ENCODE measurements at places on chromosomes 5 and 9. TPM values are rescaled to one million over a fixed set of nuclear protein-coding genes. Genes with fewer than 3 reads are reported as not detected.

DNA sequence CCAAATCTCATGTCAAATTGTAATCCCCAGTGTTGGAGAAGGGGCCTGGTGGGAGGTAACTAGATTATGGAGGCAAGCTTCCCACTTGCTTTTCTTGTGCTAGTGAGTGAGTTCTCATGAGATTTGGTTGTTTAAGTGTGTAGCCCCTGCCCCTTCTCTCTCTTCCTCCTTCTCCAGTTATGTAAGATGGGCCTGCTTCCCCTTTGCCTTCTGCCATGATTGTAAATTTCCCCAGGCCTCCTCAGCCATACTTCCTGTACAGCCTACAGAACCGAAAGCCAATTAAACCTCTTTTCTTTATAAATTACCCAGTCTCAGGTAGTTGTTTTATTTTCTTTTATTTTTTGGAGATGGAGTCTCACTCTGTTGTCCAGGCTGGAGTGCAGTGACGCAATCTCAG, 18.2 kb upstream of the TXNDC8 start:
- H3K36me3 ChIP-seq: no peaks in the 10 kb centered on the region
- H3K4me3 ChIP-seq: no peak overlapping the region
- no peak for DNase-seq
- H3K27ac ChIP-seq: no peak overlapping the region
- H3K27me3 ChIP-seq: no peaks in the 10 kb centered on the region
- no peaks in the 10 kb centered on the region for H3K4me1 ChIP-seq

- no peaks in the 10 kb centered on the region for H3K36me3 ChIP-seq
- no peaks in the 10 kb centered on the region for H3K4me1 ChIP-seq
- DNase-seq: no peak
Observed at GRCh38 chr5:71880536-71880935, 161.5 kb downstream of the CARTPT start.

- H3K4me3 ChIP-seq: no peak overlapping the region
- no peaks in the 10 kb centered on the region for H3K4me1 ChIP-seq
- H3K27ac ChIP-seq: no peak overlapping the region
- DNase-seq: no peak
- no peaks in the 10 kb centered on the region for H3K36me3 ChIP-seq
Observed at GRCh38 chr9:73213300-73213699, 61.6 kb downstream of the ANXA1 start.

DNA sequence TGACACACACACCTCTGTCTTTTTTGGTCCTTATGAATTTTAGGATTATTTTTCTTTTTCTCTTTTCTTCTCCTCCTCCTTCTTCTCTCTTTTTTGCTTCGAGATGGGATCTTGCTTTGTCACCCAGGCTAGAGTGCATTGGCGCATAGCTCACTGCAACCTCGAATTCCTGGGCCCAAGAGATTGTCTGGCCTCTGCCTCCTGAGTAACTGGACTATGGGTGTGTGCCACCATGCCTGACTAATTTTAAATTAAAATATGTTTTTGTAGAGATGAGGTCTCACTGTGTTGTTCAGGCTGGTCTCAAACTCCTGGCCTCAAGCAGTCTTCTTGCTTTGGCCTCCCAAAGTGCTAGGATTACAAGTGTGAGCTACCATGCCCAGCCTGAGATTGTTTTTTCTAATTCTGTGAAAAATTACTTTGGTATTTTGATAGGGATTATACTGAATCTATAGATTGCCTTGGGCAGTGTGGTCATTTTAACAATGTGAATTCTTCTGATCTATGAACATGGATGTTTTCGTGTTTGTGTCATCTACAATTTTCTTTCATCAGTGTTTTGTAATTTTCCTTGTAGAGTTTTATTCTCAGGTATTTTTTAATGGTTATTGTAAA, 7.7 kb downstream of the AHRR start:
- no peaks in the 10 kb centered on the region for H3K4me1 ChIP-seq
- no peaks in the 10 kb centered on the region for H3K36me3 ChIP-seq
- H3K4me3 ChIP-seq: no peak overlapping the region
- no peaks in the 10 kb centered on the region for H3K27me3 ChIP-seq

DNA sequence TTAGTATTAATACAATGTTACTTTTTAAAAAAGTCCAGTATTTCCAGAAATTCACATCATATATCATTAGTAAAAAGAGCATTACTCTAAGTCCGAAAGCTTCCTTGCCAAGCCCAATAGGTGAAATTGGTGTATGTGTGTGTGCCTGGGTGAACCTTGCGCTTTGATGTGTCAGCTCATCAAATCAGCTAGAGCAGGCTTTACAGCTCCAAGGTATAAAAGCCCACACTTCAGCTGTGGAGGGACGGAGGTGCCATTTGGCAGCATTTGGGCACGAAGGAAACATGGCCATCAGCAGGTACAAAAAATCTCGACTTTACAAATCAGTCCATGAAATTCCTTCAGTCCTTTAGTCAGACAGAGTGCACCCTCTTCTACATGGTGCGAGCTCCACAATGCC, 76.5 kb upstream of the IL7R start:
- no peaks in the 10 kb centered on the region for H3K27me3 ChIP-seq
- H3K36me3 ChIP-seq: no peaks in the 10 kb centered on the region
- H3K4me3 ChIP-seq: no peak overlapping the region
- peaks cover 58% of the 10 kb centered on the region for H3K4me1 ChIP-seq
- H3K27ac ChIP-seq: peak overlapping the region; percentile 53

DNA sequence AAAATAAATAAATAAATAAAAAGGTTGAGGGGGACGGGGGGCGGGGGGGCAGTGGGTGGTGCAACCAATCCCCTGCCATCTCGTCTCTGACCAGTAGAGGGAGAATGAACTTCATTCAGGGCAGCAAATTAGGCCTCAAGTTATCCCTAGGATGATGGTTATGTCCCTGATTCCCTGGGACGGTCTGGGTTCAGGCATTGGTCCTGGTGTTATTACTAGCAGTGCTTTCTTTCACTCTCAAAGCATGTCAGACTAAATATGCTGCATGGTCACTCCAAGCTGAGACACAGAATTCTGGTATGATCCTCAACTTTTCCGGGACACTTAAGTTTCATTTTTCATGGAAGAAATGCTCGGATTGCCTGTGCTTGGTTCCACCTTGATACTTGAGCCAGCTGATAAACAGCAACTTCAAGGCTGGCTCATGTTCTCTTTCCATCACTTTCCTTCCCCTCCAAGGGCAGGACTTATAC, 59.4 kb downstream of the DAP start:
- no peaks in the 10 kb centered on the region for H3K36me3 ChIP-seq
- no peaks in the 10 kb centered on the region for H3K27me3 ChIP-seq
- H3K4me3 ChIP-seq: no peak overlapping the region
- H3K27ac ChIP-seq: no peak overlapping the region

DNA sequence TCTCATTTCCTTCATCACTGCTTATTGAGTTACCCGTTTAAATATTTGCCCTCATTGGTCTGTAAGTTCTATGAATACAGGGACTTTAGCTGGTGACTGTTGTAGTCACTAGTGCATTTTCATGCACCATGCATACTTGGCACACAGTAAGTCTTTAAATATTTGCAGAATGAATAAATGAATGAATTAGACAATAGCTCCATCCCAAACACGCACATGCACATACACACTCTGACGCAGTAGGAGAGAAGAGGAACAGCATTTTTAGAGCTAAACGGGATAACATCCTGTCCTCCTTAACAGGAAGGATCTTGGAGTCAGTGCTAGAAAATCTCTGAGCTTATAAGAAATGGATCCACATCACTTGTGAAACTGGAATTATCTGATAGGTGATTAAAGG, 447.7 kb downstream of the KIF4B start:
- no peaks in the 10 kb centered on the region for H3K27me3 ChIP-seq
- H3K4me1 ChIP-seq: no peaks in the 10 kb centered on the region
- no peaks in the 10 kb centered on the region for H3K36me3 ChIP-seq

DNA sequence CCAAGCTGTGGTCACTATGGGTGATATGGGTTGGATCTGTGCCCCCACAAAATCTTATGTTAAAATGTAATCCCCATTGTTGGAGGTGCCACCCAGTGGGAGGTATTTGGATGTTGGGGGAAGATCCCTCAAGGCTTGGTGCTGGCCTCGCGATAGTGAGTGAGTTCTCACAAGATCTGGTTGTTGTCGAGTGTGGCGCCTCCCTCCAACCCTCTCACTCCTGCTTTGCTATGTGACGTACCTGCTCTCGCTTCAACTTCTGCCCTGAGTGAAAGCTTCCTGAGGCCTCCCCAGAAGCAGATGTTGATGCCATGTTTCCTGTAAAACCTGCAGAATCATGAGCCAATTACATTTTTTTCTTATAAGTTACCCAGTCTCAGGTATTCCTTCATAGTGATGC, 35.5 kb downstream of the UGT3A2 start:
- DNase-seq: no peak
- H3K4me1 ChIP-seq: no peaks in the 10 kb centered on the region
- no peak overlapping the region for H3K4me3 ChIP-seq
- no peak overlapping the region for H3K27ac ChIP-seq
- no peaks in the 10 kb centered on the region for H3K36me3 ChIP-seq

- H3K27ac ChIP-seq: no peak overlapping the region
- no peak for DNase-seq
- H3K36me3 ChIP-seq: no peaks in the 10 kb centered on the region
- H3K27me3 ChIP-seq: no peaks in the 10 kb centered on the region
- no peak overlapping the region for H3K4me3 ChIP-seq
Observed at GRCh38 chr5:171367424-171368370, 20.0 kb upstream of the NPM1 start.

- no peaks in the 10 kb centered on the region for H3K4me1 ChIP-seq
- H3K4me3 ChIP-seq: no peak within 1 kb of the TSS
- no peak within 1 kb of the TSS for H3K27ac ChIP-seq
- H3K36me3 ChIP-seq: no peaks in the 10 kb centered on the region
- no peak for DNase-seq
Observed at GRCh38 chr5:178994580-178995340, at the start of gene GRM6. GRM6 (minus strand) TSS chr5:178995320; CDS start chr5:178994944, 376 bp downstream.

GRCh38 chr9:136303825-136304416, at the start of gene CCDC187:
CCDC187 (minus strand) TSS chr9:136304094; CDS start chr9:136303830, 264 bp downstream.
- H3K4me3 ChIP-seq: no peak within 1 kb of the TSS
- H3K36me3 ChIP-seq: no peaks in the 10 kb centered on the region
- no peak within 1 kb of the TSS for H3K27ac ChIP-seq
- H3K4me1 ChIP-seq: peaks cover 13% of the 10 kb centered on the region
- DNase-seq: no peak

DNA sequence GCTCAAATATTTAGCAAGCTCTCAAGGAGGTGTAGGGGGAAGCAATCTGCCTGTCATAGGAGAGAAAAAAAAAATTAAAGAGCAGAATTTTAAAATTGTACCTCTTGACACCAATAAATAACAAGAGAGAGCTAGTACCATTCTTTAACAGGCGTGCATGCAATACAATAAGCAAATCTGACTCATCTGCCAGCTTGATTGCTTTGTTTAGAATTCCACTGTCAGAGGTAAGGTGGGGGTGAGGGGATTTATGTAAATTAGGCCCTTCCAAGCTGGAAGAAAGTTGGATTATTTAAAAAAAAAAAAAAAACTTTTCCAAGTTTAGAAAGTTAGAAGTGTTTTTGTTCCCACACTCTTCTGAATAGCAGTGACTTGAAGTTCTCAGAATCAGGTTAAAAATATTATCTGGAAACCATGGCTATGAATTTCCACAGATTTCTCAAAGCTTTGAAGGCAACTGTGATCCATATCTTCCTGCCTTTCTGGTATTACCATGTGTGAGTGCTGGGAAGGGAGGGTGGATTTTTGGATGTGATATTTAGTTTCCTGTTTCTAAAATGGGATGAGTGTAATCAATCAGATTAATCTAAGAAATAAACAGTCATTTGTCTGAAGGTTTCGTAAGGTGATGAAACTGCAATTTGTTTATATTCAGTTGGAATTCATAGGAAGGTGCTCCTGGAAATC, 477.5 kb downstream of the TLE4 start:
- no peak for DNase-seq
- H3K4me1 ChIP-seq: no peaks in the 10 kb centered on the region
- no peaks in the 10 kb centered on the region for H3K27me3 ChIP-seq

- peaks cover 2% of the 10 kb centered on the region for H3K27me3 ChIP-seq
- DNase-seq: no peak
Observed at GRCh38 chr5:138685193-138685745, 68.0 kb upstream of the CTNNA1 start.

GRCh38 chr5:172104021-172104420, 84.0 kb downstream of the STK10 start:
- no peak for DNase-seq
- peaks cover 25% of the 10 kb centered on the region for H3K36me3 ChIP-seq
- no peaks in the 10 kb centered on the region for H3K27me3 ChIP-seq
- H3K4me1 ChIP-seq: peaks cover 43% of the 10 kb centered on the region

- H3K36me3 ChIP-seq: peaks cover 4% of the 10 kb centered on the region
- H3K27me3 ChIP-seq: no peaks in the 10 kb centered on the region
- H3K4me1 ChIP-seq: no peaks in the 10 kb centered on the region
Observed at GRCh38 chr5:132608107-132608506, 49.9 kb upstream of the IL13 start.

GRCh38 chr9:7979611-7980010, 180.0 kb upstream of the DMAC1 start:
- H3K27ac ChIP-seq: no peak overlapping the region
- H3K4me3 ChIP-seq: no peak overlapping the region
- peaks cover 42% of the 10 kb centered on the region for H3K4me1 ChIP-seq
- no peak for DNase-seq
- H3K36me3 ChIP-seq: no peaks in the 10 kb centered on the region
- H3K27me3 ChIP-seq: no peaks in the 10 kb centered on the region

DNA sequence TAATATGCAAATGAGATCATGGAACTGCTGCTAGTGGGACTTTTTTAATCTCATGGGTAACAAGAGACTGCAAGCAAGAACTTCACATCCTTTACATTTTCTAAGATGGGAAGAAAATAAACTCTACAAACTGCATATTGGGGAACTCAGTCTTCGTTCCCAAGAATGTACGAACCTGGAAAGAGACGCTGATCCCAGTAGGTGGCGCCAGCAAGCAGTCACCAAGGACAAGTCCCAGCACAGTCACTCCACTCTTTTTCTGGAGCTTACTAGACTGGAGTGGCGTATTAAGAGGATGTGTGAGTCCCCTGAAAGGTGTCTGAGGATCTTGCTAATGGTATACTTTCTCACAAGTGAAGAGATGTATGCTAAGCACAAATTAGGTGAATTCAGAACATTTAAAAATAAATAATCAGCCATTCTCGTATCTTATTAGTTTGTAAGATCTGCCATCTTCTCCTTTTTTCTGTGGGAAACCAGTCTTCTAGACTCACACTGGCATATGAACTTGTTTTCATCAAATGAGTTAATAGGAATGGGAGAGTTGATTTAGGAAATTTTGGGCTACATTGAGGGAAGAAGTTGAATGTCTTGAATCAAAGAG, 16.0 kb upstream of the PUM3 start:
- no peak overlapping the region for H3K27ac ChIP-seq
- no peak overlapping the region for H3K4me3 ChIP-seq

Gene RPL7A
- 2,692 TPM for total RNA-seq

Gene SMIM33
- total RNA-seq: 0.47 TPM
